Left ventricle myocardium inferior (tissue), 1 donor: ENCODE measurements at places on chromosomes 16 and 17.
A peak's percentile ranks its signal among the peaks of the same experiment; 100 is the strongest.

GRCh38 chr17:73250851-73251640, 10.6 kb downstream of the CPSF4L start:
- DNase-seq = no peak

GRCh38 chr17:17675925-17676534, 5.2 kb upstream of the RAI1 start:
- DNase-seq = no peak

- peak; percentile 33 for DNase-seq
Observed at GRCh38 chr17:59332749-59333377, 1.4 kb downstream of the YPEL2 start.

- DNase-seq = no peak
Observed at GRCh38 chr17:27259356-27259755, 34.6 kb upstream of the WSB1 start.

GRCh38 chr17:61382796-61383688, 16.6 kb upstream of the TBX2 start:
- no peak for DNase-seq

DNA sequence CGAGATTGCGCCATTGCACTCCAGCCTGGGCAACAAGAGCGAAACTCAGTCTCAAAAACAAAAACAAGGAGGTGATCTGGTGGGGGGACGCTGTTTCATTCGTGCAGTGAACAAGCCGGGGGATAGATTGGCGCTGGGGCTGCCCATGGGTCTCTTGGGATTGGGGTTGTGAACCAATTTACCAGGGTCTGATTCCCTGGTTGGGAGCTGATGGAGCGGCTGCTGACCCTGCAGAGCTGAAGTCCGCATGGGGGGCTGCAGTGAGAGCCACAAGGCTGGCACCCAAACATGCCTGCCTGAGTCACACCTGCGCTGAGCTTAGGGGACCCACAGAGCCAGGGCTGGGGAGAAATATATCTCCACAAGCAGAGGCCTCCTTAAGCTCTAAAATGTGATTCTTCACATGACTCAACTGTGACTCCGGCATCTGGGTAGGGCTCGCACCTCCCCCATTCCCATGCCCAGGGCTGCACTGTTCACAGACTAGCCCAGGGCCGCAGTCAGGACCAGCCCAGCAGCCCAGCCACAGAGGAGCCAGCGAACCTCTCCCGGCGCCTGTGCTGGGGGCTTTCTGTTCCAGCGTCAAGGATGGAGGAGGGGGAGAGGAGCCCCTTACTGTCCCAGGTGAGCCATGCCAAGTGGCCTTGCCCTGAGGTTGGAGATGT, 5.0 kb downstream of the TSPAN10 start:
- DNase-seq = no peak

DNA sequence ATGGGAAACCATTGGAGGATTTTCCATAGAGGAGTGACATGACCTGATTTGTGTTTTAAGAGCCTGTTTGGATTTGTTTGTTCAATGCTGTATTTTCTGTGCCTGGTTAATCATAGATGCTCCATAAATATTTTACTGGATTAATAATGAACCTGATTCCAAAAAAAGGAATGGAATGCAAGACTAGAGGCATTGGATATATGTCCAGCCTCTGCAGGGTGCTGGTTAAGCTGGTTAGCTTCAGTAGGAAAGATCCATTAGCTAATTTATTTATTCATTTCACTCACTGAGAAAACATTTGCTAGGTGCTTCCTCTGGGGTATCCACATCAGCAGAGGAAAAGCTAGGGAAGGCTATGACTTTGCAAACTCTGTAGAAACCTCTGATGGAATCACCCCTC, 57.7 kb downstream of the SHISA9 start:
- DNase-seq = no peak

DNA sequence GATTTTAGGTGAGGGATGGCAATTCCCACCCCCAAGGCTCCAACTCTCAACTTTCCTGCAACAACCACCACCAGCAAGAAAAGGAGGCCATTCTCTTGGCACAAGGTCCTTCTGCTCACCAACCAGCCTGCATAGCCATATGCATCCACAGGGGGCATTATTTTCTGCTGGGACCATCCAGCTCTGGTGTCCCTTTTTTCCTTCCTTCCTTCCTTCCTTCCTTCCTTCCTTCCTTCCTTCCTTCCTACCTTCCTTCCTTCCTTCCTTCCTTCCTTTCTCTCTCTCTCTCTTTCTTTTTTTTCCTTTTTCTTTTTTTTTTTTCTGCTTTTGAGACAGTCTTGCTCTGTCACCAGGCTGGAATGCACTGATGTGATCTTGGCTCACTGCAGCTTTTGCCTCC, 21.1 kb upstream of the COX10 start:
- no peak for DNase-seq

DNA sequence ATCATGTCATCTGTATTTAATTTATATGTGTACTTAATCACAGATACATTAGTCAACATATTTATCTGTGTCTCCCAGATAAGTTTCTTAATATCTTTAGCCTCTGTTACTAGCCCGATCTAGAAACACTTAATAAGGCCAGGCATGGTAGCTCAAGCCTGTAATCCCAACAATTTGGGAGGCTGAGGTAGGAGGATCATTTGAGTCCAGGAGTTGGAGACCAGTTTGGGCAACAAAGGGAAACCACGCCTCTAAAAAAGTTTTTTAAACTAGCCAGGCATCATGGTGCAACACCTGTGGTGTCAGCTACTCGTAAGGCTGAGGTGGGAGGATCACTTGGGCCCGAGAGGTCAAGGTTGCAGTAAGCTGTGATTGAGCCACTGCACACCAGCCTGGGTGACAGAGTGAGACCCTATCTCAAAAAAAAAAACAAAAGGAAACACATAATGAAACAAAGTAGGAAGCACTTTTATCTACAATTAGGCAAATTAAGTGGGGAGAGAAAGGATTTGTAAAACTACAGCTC, 9.4 kb downstream of the SKA2 start:
- DNase-seq = no peak

DNA sequence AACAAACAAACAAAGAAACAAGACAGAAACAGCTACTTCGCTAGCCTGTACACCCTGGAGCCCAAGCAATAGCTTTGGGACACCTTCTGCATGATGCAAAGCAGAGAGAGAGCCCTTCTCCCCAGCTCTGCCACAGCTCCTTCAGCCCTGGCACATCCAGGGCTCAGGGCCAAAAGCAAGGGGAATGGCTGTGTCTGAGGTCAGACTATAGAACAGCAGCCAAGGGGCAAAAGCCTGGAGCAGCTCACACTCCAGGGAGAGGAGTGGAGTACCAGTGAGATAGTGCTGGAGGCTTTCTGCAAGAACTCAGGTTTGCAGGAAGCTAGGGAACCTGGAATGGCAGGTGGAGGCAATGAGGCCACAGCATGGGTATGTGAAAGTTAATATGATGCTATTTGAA, 11.6 kb upstream of the SEPHS2 start:
- DNase-seq = no peak

- no peak for DNase-seq
Observed at GRCh38 chr16:12811441-12812383, 8.0 kb upstream of the CPPED1 start.

GRCh38 chr16:89581045-89581695, 5.6 kb downstream of the CPNE7 start:
- DNase-seq = no peak

DNA sequence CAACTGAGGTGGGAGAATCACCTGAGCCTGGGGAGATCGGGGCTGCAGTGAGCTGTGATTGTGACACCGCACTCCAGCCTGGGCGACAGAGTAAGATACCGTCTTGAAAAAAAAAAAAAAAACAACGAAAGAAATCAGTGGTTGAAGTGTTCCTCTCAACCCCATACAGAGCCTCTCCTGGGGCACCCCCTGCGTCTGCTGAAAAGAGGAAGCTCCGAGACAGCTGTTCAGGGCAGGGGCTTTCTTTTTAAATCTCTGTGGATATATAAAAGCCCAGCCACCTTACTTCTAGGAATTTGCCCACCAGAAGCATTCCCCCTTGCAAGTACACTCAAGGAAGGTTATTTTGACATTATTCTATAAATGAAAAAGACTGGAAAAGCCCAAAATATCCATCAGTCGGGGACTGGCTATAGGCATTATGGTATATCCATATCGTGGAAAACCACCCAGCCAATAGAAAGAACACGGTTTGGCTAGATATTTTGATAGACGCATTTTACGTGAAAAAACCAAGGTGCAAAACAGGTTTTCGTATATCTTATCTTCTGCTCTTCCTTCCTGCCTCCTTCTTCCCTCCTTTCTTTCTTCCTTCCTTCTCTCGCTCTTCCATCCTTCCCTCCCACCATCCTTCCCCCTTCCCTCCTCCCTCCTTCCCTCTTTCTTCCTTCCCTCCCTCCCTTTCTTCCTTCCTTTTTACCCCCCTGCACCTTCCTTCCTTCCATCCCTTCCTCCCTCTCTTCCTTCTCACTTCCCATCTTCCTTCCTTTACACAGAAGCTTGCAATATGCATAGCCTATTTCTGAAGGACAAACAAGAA, 9.2 kb upstream of the CCL22 start:
- no peak for DNase-seq

DNA sequence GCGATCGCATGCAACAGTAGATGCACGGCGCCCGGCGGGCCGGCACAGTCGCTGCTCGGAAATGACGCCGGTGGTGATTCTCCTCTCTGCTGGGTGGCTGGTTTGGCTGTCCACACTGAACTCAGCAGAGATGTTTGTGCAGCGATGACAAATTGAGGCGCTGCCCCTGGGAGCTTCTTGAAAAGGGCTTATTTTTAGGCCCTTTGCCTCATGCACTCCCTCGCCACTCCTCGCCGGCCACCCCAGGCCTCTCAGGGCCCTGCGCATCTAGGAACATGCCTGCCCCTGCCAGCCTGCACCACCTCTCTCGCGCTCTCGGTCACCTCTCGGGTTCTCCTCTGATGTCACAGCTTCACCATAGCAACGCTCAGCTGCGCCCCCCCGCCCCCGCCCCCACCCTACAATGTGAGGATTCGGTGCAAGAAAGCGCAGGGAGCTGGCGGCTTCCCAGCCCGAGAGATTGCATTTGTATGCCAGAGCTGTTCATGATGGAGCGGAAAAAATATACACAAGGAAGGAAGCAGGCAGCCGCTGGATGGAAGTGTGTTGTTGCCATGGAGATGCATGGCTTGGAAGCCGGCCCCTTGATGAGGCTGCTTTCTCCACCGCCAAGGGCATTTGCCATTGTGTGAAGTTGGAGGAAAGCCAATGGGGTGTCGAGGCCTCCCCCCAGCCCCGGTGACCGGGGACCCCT, 81.3 kb upstream of the PLCG2 start:
- DNase-seq = no peak

DNA sequence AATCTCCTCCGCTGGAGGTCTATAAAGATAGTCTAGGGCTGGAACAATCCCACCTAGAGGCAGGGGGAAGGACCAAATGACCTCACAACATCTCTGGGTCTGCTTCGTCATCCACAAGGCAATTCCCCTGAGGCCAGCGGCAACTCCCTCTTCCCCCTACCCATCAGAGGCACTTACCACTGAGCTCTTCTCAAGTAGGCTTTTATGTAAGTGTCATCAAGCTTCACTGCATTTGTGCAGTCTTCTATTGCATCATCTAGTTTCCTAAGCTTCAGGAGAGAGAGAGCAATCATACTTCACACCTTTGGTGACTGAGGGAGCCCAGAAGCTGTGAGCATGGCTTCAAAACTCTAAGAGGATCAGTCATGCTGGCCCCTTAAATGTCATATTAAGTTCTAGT, 21.0 kb downstream of the CNP start:
- DNase-seq = no peak

GRCh38 chr17:38461683-38462082, 33.4 kb downstream of the ARHGAP23 start:
- DNase-seq = no peak

- no peak for DNase-seq
Observed at GRCh38 chr16:19842426-19843157, 42.1 kb downstream of the GPRC5B start.

GRCh38 chr17:39663688-39664580, 1.2 kb upstream of the TCAP start:
- peak; percentile 52 for DNase-seq

DNA sequence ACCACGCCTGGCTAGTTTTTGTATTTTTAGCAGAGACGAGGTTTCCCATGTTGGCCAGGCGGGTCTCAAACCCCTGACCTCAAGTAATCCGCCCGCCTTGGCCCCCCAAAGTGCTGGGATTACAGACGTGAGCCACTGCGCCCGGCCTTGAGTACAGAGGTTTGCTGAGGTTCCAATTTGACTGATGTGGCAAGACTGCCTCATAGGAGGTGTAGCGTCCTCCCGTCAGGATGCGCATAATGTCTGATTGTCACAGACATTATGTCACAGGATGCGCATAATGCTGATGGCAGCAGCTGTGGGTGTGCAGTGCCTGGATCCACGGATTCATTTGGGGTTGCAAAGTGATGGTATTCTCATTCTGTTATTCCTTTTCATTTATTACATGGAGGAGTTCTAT, 45.2 kb downstream of the HAPSTR1 start:
- no peak for DNase-seq

DNA sequence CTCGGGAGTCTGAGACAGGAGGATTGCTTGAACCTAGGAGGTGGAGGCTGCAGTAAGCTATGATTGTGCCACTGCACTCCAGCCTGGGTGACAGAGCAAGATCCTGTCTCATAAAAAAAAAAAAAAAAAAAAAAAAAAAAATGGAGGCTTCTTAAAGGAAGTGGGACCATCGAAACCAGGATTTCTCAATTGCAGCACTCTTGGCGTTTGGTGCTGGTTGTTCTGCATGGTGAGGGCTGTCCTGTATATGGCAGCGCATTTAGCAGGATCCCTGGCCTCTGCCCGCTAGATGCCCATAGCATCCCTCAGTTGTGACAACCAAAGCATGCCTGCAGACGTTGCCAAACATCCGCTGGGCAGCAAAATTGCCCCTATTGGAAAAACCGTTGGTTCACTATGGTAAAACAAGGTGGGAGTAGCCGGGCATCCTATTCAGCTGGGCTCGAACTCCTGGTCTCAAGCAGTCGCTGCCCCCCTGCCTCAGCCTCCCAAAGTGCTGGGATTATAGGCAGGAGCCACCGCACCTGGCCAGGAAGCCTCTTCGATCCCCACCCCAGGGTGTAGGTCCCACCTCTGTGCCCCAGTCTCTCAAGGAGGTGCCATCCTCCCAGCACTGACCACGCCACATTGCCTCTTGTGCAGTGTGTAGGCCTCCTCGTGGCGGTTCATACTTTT, 6.5 kb upstream of the NPIPB7 start:
- no peak for DNase-seq

GRCh38 chr17:76625496-76625895, 18.1 kb downstream of the ST6GALNAC1 start:
- DNase-seq = no peak

GRCh38 chr17:63976702-63977101, 4.0 kb upstream of the SCN4A start:
- no peak for DNase-seq

DNA sequence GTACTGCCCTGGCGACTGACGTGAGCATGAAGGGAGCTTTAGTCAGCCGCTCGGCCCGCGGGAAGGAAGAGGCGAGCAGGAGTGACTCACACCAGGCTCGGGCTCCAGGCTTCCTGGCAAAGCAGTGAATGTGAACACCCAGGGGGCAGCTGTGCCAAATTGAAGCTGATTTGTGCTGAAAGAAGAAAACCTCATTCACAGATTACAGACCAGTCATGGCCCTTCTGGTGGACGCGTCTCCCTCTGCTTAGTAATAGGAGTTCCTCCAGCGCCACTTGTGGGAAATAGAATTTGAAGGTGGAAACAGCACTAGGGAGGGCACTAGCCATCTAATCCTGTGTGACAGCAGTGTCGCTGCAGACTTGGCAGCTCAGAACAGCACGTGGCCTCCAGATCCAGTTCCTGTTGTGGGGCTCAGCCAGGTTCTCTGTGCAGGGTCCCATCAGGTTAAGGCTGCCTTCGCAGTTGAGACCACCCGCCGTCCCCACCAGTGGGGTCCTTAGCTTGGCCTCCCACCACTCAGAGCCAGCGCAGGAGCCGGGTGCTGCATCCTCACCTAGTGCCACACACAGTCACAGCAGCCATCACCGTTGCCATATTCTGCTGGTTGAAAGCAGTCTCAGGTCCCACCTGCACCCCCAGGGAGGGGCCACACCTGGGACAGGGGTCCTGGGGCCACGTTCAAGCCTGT, 164.5 kb upstream of the CHMP6 start:
- no peak for DNase-seq
